CD4-positive, alpha-beta T cell treated with Interleukin-1 beta for 1 hour (primary cell): ENCODE measurements at places on chromosomes 12 and 14.

- peak; percentile 33 for DNase-seq
Observed at GRCh38 chr14:100547633-100548294, 39.5 kb downstream of the BEGAIN start.

DNA sequence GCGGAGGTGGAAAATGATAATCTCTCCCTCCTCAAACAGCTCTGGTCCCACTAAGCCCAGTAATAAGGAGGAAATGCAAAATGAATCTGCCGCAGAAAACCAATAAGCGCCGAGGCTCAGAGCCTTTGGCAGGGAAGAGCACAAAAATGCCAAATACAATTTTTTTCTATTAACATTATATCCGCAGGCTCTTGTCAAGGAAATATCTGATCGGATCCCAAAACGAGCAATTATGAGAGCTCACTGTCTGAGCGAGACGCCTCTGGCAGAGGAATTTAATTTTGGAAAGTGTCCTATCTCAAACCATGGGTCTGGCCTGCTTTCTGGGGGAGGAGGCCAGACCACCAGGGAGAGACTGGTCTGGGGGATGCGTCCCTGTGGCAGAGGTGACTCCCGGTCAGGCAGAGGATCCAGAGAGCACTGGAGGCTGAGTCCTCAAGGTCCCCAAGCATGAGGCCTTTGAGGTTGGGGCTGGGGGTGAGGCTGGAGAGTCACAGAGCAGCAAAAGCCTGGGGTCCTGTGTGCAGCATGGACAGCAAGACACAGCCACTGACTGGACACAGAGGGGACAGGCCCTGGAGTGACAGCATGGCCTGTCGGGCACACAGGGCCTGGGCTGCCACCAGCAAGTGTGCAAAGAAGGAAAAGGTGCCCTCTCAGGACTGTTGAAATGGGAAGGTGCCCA is 342.8 kb upstream of the SFSWAP start:
- no peak for DNase-seq

DNA sequence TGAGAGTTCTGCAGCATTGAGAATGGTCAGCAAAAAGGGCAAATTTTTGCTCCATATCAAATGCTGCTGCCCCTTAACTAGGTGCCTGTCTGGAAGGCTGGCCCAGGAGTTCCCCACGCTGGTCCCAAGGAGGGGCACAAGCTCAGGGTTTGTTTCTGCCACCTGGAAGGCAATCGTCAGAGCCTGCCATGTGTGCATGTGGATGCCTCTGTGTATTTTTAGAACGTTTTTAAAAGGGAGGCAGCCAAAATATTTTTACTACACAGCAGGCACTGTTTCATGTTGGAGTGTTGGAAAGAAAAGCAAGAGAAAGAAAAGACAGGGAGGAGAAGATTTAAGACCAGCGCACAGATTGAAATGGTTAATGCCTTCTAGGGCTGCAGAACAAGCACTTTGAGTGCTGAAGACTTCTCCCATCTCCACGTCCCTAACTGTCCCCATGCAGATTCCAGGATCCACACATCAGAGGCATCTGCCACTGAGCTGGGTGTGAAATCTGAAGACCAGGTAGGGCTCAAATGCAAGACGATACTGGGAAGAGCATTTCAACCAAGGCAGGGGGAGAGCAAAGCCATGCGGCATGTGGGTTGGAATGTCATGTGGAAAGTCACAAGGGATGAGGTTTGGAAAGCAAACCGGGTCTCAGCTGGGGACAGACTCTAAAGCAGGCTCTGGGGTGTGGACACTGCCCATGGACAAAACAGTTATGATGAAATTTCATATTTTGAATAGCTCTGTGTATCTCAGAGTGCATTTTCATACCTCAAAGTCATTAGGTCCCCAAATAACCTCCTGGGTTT is 557.2 kb downstream of the BCL11B start:
- no peak for DNase-seq

- DNase-seq = no peak
Observed at GRCh38 chr12:132615579-132616038, 3.0 kb upstream of the P2RX2 start.

DNA sequence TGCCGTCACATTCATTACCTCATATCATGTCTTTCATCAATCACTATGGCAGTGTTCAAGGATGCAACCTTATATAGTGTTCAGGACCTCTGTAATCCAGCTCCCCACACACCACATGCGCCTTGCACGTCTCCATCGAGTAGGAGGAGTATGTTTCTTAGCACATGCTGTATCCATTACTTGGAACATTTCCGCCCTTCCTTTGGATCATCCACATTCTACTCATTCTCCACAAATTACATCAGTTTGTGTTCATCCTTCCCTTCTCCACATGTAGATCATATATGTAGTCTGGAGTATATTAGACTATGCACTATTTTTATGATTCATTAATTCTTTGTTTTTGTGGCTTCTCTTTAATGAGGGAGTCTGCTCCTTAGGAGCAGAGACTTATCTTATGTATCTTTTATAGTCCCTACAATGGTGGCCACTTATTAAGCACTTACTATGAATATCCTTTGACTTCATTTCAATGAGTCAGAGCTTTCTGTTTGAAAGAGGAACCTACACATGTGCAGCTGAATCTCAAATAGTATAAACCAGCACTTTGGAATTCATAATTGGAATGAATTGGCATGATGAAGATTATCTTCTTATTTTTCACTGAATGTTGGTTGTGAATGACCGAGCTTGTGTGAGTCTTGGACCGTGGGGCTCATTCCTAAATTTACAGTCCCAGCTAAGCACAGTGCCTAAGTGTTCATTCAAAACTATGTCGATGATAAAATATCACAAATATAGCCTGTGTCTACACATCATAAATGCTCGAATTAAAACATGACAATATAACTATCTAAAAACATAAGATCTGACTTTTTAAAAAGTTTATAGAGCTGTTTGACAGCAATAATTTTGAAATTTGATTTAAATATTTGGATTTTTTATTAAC is 30.2 kb upstream of the NPAS3 start:
- no peak for DNase-seq

- DNase-seq = no peak
Observed at GRCh38 chr12:110355073-110355472, 48.4 kb downstream of the ANAPC7 start.

GRCh38 chr12:11664101-11664500 is 14.6 kb downstream of the ETV6 start:
- no peak for DNase-seq

GRCh38 chr14:75554482-75554881 is 23.9 kb upstream of the FLVCR2 start:
- no peak for DNase-seq

DNA sequence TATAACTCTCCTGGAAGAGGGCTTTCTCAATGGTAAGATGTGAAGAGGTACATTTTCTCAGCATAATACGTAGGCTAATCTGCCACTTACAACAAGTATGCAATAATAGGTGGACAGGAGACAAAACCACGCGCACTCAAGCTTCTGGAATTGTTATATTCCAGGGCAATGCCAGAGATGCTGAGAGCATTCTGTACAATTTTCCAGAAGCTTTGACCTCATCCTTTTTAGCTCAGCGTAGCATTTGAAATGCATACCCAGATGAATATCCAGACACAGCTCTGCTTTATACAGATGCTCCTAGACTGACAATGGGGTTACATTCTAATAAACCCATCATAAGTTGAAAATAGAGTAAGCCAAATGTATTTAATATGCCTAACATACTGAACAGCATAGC is 1492.4 kb upstream of the FLRT2 start:
- no peak for DNase-seq
